ENCODE measurements at places on chromosomes 6 and 20.
A peak's percentile ranks its signal among the peaks of the same experiment; 100 is the strongest.

DNA sequence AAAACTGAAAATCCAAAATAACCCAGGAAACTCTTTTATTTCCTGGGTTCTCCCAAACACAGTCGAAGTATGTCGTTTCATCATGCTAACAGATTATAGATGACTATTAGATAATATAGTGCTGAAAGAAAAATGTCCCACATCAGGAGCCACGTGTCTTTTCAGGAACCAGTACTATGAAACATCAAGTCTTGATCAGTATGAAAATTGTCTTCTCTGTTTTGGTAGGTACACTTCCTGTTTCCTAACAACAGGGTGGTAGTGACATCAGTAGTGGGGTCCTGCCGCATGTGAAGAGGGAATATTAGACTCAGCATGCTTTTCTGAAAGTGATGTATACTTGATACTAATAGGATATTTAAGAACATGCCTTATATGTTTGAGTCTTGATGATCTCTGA lies 136.7 kb downstream of the HIVEP1 start:
- DNase-seq: peak; percentile 27

DNA sequence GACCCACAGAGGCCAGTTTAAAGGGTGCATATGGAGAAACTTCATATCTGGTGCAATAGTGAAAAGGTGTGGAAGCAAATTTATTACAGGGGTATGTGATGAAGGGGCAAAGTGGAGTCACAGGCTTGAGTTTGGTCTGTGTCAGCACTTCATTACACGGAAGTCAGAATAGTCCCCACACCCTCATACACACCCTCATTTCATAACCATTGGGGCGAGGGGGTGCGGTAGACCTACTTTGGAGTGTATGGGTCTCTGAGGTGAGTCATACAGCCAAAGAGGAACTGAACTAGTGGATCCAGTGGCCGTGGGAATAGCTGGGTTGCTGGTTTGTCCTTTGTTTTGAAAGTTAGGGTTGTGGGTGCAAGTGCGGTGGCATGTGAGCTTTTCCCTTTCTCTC lies 3.3 kb downstream of the TM9SF4 start:
- no peak for DNase-seq

DNA sequence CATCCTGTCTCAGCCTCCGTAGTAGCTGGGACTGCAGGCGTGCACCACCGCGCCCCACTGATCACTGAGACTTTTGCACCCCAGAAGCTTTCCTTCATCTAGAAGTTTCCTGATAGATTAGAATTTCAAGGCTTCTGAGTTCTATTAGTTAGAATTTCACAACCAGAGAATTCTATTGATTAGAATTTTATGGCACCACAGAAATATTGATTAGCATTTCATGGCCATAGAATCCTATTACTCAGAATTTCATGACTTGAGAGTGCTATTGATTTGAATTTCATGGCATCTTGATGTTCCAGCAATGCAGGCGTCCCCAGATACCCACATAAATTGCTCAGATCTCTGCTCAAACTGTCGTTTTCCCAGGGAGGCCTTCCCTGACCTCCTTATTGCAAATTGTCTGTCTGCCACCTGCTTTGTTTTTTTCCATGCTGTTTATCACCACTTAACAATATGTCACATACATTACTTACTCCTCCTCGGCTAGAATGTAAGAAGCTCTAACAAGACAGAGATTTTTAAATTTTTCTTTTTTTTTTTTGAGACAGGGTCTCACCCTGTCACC lies 16.9 kb upstream of the CBFA2T2 start:
- DNase-seq: no peak

- no peak for DNase-seq
These were observed 128.7 kb downstream of the SIM1 start for GRCh38 chr6:100335991-100336390.

DNA sequence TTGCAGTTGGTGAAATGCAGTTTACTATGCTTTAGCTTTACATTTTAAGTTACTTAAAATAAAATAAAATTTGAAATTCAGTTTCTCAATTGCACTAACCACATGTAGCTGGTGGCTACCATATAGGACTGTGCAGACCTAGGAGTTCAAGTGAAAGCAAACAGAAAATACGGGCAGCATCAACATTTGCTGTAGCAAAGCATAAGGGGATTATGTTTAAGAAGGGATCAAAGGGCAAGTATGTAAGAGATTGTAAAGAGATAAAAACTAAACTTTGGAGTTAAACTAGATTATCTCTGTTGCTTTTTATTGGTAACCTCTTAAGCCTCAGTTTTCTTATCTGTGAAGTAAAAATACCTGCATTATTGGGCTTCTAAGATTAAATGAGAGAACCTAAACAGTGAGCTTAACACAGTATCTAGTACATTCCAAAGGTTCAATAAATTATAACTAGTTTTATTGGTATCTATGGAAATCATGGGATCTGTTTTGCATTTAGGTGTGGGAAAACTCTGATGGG lies 81.2 kb downstream of the SPTLC3 start:
- DNase-seq: no peak

GRCh38 chr6:44294832-44295791 lies 18.0 kb downstream of the AARS2 start:
- no peak for DNase-seq

GRCh38 chr20:63833776-63834490 lies 2.9 kb upstream of the ZBTB46 start:
- no peak for DNase-seq

- no peak for DNase-seq
These were observed 198.7 kb upstream of the CEP162 start for GRCh38 chr6:84425971-84426705.

GRCh38 chr6:139920027-139920775 lies 545.8 kb upstream of the CITED2 start:
- no peak for DNase-seq

- DNase-seq: no peak
These were observed 48.6 kb upstream of the FAM8A1 start for GRCh38 chr6:17551383-17551958.
